ENCODE measurements at places on chromosomes 2 and 18. TPM values are rescaled to one million over a fixed set of nuclear protein-coding genes. Genes with fewer than 3 reads are reported as not detected.

The DNAJC5G gene
- total RNA-seq, result 0.77 TPM

The SLC9A2 gene
- total RNA-seq, result not detected

The TFPI gene
- 286 TPM for total RNA-seq

GRCh38 chr18:75226956-75227316, 16.3 kb downstream of the TSHZ1 start:
- no peaks in the 10 kb centered on the region for H3K36me3 ChIP-seq
- no peak for DNase-seq
- no peak overlapping the region for H3K27ac ChIP-seq
- H3K4me3 ChIP-seq, result no peak overlapping the region
- H3K27me3 ChIP-seq, result no peaks in the 10 kb centered on the region

DNA sequence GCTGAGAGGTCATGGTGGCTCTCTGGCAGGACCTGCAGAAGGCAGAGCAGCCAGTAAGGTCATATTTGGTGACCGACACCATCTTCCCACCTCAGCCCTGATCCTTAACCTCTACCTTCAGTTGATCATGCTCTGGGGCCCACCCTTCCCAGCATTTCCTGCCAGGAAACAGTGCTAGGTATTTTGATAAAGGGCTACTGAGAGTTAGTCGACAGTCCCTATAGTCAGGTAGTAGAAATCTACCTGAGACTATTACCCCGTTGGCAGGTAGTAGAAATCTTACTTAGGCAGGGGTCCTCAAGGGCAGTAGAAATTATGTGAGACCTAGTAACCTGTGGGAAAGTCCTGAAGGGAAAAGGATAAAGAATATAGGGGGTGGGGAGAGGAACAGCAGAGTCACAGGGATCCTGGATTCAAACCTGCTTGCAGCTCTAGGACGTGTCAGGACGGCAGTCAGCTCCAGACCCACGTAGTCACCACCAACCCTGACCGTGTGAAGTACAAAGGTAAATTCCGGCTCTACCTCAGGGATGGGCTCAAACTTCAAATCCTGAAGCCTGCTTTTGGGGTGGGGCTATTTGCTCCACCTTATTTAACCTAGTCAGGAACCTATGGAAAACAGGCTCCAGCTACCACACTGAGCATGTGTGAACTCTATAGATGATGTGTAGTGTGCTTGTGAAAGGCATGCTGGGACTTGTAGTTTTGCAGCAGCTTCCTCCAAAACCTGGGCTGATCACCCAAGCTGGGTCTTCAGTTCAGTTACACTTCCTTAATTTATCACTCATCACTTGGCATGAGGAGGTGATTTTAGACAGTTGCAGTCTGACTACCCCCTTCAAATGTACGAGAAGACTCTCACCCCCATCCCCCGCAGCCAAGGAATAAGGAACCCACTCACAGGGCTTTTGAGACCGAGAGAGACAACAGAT, at the start of gene DQX1:
Gene DQX1, minus strand, starts transcription at position 515 of the 932 bp plus-strand sequence. Its CDS starts 502 bp downstream, at position 13.
- no peak within 1 kb of the TSS for H3K27ac ChIP-seq
- H3K4me3 ChIP-seq, result no peak within 1 kb of the TSS
- H3K27me3 ChIP-seq, result peaks cover 6% of the 10 kb centered on the region
- peaks cover 6% of the 10 kb centered on the region for H3K36me3 ChIP-seq
- H3K4me1 ChIP-seq, result peaks cover 15% of the 10 kb centered on the region
- DNase-seq, result peak; percentile 28

GRCh38 chr2:191453761-191454160, 208.6 kb downstream of the MYO1B start:
- H3K4me3 ChIP-seq, result no peak overlapping the region
- no peaks in the 10 kb centered on the region for H3K36me3 ChIP-seq
- no peak for DNase-seq
- peaks cover 3% of the 10 kb centered on the region for H3K27me3 ChIP-seq

DNA sequence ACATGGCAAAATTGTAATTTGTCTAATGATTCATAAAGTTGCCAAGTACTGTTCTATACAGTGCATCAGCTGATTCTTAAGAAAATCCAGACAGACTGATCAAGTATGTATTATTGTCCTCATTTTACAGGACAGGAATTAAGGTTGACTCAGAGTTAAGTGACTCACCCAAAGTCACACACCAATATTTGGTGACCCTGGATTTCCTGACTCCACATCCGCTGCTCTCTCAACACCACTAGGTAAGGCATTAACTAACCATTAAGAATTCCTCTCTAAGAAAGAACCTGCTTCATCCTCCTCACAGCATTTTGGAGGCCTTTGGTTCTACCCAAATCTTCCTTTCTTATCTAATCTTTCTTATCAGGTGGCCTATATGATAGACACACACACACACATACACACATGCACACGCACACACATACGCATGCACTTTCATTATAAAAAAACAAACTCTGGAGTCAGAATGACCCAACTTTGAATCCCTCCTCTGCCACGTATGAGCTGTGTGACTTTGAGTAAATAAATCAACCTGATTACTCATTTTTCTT, 150.8 kb downstream of the ANKRD44 start:
- H3K4me3 ChIP-seq, result no peak overlapping the region
- no peaks in the 10 kb centered on the region for H3K27me3 ChIP-seq
- H3K27ac ChIP-seq, result peak overlapping the region; percentile 95
- H3K4me1 ChIP-seq, result peaks cover 47% of the 10 kb centered on the region

DNA sequence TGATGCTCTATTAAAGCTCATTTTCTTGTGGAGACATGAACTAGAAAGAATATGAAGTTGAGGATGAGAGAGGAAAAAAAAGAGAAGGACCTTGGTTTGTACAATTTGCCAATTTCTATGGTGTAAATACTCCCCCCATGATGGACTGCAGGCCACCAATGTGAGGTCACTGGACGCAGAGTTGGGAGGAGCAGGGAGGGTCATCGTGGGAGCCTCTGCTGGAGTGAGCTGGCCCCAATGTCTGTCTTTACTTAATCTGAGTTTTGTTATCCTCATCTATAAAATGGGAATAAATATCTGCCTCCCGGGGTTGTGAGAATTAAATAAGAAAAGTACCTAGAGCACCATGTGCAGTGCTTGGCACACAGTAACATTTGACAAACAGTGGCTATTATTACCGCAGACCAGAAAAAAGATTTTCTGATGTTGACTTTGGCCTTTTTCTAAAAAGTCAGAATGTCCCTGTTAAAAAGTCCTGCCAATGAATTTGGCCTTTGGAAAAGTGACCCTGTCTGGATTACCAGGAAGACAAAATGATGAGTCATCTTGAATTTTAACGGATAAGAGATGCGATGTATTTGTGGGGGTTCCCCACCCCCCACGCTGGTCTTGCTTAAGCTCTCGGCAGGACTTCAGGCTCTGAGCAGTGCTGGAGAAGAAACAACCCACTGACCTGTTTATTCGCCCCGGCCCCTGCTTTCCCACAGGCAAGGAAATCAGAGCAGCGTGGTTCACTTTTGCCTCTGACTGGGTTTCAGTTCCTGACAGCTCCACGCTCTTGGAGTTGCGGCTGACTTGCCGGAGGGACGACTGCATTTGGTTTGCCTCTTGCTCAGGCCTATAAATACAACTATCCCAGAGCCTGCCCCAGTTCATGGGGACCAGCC, 50.3 kb upstream of the FOSL2 start:
- DNase-seq, result peak; percentile 83
- peak overlapping the region; percentile 42 for H3K27ac ChIP-seq
- H3K4me1 ChIP-seq, result peaks cover 24% of the 10 kb centered on the region
- no peaks in the 10 kb centered on the region for H3K27me3 ChIP-seq
- no peaks in the 10 kb centered on the region for H3K36me3 ChIP-seq
- no peak overlapping the region for H3K4me3 ChIP-seq

Measured in endothelial cell of umbilical vein (primary cell).